ENCODE measurements at places on chromosomes 1 and 21.

- no peak for DNase-seq
Observed at GRCh38 chr1:35585281-35585680, 12.2 kb downstream of the TFAP2E start.

DNA sequence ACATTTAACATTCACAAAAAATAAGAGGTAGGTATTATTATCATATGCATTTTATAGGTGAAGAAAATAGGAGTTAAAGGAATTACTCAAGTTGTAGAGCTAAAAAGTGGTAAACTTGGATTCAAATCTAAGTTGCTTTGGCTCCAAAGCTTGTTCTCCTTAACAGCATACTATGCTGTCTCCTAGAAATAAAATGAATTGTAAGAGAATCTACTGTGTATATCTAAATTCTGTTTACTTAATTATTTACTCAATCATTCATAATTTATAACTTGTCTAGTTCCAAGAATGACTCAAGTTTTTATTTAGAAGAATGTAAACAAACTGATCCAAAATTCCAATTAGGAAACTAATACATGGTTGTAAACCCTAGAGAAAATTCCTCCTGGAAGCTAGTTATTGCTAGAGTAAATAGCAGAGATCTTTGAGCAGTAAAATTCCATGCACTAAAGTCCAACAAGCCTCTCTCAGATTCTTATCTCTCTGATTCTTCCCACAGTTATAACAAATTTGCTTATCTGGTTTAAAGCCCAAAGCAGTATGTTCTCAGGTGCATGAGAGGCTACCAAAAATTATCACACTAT is 132.5 kb upstream of the DPT start:
- DNase-seq: no peak

- DNase-seq: no peak
Observed at GRCh38 chr1:109094377-109094803, 3.8 kb downstream of the TMEM167B start.

- DNase-seq: no peak
Observed at GRCh38 chr1:25066731-25067517, 136.8 kb upstream of the RUNX3 start.

DNA sequence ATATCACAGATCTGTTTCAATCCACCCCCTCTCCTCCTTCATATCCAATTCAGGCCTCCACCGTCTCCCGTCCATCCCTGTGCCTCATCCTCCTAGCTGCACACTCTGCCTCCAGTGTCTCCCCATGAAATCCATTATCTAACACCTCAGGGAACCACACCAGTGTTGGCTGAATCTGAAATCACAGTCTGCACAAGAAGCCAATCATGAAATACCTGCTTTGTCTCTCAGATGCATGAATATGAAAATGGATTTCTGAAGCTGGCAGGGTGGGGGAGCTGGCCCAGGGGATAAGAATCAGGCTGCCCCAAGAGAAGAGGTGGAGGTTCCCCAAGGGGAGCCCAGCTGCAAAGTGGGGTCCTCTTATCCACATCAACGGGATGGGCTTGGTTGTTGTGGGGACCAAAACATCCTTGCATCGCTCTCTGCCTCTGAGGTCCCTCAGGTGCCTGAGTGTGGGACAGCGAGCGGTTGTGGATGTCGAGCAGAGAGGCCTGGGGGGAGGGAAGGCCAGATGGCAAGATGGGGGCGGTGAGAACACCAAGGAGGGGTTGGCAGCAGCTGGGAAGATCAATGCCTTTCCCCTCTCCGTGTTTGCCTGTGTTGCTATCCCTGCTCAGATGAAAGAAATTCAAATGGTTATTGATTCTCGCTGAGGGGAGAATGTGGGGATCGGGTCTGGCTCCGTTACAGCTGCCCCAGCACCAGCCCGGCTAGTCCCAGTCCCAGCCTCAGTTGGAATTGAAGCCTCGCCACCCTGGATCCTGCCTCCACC is 237.3 kb upstream of the POU3F1 start:
- DNase-seq: no peak

DNA sequence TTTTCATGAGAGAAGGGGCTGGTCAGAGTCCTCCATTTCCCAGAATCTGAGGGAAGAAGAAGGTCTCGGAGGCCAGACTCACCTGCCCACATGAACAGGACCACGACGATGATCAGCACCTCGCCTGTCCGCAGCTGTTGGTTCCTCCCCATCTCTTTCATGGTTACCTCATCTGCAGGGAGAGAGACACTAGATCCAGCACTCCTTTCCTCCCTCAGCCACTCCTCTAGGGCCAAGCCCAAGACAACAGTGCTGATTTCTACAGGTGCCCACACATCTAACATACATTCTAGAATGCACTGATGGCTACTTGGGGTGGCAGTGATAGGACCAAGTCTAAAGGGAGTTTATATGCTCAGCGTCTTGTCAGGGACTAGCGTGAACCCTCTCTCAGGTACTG is 3.0 kb downstream of the FNDC5 start:
- no peak for DNase-seq

DNA sequence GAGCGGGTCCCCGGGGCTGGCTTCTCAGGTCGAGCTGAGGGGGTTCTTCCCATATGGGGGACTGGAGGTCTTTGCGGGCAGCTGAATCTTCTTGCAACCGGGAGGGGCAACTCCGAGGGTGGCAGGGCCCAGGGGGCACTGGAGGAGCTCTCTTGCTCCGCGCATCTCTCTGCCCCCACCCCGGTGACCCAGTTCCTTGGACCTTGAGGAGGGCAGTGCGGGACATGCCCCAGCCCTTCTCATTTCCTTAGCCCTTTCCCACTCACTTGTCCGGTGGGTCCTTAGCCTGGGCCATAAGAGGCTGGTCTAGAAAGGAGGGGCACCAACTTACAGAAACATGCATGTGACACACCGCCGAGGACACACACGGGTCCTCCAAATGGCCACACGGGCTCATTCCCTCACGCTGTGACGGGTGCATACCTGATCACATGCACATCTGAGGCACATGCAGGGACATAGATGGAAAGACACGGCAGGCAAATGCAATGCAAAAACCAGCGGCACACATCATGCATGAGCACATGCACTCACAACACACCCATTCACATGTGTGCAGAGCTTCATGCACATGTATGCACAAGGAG is 630 bp downstream of the HPCA start:
- no peak for DNase-seq

DNA sequence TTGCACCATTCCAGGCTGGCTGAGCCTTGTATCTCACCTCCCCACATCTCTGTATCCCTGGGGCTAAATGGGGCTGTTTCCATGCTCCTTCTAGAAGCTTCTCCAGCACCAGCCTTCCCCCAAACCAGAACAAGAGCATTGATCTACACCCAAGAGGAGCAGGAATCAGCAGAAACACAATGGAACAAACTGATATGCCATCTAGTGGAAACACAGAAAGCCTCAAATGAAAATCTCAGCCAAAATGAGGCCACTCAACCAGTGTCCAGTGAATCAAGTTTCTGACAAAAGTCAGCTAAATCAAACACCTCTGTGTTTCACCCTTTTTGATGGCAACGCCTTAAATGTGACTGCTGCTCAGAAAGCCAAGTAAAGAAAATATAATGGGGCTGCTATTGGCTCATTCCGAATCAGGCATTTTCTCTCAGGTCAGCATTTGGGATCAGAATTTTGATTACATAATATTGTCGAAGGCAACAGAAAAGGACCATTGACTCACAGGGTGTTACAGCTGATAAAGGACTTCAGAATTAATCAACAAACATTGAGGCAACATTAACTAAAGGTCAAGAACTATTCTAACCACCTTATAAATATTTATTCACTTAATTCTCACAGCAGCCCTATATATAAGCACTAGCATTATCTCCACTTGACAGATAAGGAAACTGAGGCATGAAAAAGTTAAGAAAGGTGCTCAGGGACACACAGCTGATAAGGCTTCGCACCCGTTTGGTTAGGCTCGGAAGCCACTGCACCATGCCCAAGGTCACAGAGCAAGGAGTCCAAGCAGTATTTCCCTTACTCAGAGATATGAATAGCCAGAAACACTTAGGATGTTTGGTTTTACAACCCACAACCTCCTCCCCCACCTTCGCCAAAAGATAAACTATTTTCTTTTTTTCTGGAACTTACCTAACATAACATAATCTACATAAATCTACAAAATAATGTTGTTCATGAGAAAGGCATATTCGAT is 85.8 kb upstream of the KCNJ15 start:
- no peak for DNase-seq

DNA sequence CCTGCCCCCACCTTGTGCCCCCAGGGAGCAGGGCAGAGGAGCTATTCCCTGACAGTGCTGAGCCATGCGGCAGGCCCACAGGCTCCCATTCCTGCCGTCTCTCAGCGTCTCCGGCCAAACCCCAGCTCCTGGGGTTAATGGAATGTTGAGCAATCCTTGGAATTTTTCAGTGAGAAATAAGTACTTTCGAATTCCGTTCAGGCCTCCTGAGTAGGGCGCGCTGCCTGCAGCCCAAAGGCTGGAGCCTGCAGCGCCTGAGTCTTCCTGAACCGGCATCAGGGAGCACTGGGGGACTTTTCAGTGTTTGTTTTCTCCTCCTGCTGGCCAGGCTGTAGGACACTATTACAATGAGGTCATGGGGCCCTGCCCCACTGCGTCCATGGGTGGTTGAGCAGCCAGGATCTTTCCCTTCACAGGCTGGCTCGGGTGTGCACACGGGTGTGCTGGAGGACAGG is 33.3 kb upstream of the CSF1 start:
- no peak for DNase-seq

DNA sequence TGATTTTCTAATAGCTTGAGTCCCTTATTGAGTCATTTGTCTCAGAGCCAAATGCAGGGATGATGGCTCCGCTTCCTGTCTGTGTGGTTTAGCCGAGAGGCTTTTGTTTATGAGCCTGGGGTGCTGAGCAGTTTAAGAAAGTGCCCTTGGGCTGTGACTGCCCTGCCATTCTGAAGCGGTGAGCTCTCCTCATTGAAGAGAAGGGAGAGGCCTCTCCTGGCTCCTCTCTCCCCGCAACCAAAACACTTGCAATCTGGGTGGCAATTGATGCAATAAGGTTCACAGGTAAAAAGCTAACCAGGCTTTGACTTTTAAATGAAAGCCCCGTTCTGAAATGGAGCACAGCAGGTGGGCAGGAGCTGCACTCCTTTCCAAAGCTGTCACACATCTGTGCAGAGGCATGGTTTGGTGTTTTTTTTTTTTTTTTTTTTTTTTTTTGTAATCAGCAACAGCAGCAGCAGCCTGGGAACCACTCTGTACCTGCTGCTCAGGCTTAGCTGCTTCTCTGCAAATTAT is 403.7 kb downstream of the SIPA1L2 start:
- DNase-seq: no peak

DNA sequence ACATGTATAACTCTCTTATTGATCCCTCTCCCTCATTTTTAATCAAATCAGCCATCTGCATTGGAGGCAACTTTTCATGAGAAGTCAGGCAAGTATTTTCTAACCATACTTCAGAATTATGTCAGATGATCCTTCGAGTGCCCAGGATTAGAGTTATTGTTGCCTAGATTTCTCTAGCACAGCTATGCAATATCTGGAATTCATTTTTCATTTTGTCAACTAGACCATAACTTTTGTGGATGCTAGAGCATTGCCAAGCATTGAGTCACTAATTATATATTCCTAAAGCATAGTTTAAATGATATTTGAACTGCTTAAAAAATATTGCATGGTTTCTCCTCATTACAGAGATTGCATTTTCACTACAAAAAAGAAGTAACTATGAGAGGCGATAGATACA is 21.2 kb downstream of the HFM1 start:
- DNase-seq: no peak

DNA sequence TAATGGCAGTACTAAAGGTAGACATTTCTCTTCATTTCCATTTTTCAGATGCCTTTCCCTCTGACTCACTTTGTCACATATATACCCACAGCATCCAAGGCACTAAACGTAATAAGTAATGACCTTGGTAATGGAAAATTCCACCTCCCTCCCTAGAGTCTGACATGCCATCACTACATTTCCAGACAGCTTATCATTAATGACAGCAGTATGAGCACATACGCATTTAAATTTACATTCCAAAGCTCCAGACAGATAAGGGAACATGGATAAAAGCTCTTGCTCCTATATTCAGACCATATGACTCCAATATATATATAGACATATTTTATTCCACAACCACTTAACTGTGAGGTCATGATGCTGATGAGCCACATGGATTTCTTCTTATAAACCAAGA is 191.7 kb upstream of the GORAB start:
- DNase-seq: no peak

GRCh38 chr1:156709757-156710489 is 4.5 kb upstream of the CRABP2 start:
- peak; percentile 65 for DNase-seq

GRCh38 chr1:119838236-119838635 is 27.0 kb upstream of the REG4 start:
- no peak for DNase-seq

- no peak for DNase-seq
Observed at GRCh38 chr21:37055271-37055855, 17.5 kb downstream of the PIGP start.

- DNase-seq: peak; percentile 23
Observed at GRCh38 chr1:74530892-74531291, 18.5 kb upstream of the LRRC53 start.

DNA sequence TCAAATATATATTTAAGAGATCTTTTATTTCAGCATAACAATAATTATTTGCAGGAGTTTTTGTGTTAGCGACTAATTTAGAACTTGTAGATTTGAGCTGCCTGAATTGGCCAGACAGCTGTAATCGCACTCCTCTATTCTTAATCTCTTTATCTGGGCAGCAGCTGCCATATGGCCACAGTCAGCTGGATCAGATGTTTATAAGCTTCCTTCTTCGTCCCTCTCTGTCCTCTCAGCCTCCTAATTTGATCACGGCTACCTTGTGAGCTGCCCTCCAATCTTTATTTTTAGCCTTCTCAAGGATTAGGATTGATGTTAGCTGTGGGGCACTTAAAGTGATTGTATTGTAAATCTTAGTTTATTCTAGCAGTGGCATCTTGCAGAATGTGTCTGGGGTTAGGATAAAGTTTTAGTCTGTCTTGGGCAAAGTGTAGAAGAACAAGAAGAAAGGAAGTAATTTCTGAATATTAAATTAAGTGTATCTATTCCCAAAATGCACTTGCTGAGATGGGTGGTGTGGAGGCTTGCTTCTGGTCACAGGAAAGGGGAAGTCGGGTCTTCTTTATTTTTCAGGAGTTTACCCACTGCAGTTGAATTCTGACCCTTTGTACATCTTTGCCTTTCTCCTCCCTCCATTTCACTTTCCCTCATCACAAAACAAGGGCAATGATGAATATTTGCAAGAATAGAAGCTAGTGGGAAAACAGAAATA is 1.1 kb downstream of the ZBTB18 start:
- peak; percentile 65 for DNase-seq

- no peak for DNase-seq
Observed at GRCh38 chr1:16393570-16394521, 26.8 kb downstream of the SZRD1 start.
